ENCODE measurements at places on chromosomes 2 and 18.

GRCh38 chr2:46368401-46368800, 71.2 kb downstream of the EPAS1 start:
- DNase-seq = no peak

GRCh38 chr2:71932780-71933466, 214.7 kb downstream of the CYP26B1 start:
- no peak for DNase-seq

- DNase-seq = peak; percentile 32
Measured at GRCh38 chr2:71995067-71995665, 152.5 kb downstream of the CYP26B1 start.

GRCh38 chr2:64657411-64657810, 3.7 kb upstream of the SERTAD2 start:
- DNase-seq = no peak

- peak; percentile 18 for DNase-seq
Measured at GRCh38 chr18:70072678-70073077, 125.0 kb upstream of the CD226 start.

GRCh38 chr2:98070081-98070480, 16.9 kb upstream of the VWA3B start:
- DNase-seq = no peak

- peak; percentile 77 for DNase-seq
Measured at GRCh38 chr18:6729247-6730091, at the start of gene ARHGAP28. Gene ARHGAP28, plus strand, starts transcription at chr18:6729716. Its CDS starts 106 bp downstream, at chr18:6729822.

DNA sequence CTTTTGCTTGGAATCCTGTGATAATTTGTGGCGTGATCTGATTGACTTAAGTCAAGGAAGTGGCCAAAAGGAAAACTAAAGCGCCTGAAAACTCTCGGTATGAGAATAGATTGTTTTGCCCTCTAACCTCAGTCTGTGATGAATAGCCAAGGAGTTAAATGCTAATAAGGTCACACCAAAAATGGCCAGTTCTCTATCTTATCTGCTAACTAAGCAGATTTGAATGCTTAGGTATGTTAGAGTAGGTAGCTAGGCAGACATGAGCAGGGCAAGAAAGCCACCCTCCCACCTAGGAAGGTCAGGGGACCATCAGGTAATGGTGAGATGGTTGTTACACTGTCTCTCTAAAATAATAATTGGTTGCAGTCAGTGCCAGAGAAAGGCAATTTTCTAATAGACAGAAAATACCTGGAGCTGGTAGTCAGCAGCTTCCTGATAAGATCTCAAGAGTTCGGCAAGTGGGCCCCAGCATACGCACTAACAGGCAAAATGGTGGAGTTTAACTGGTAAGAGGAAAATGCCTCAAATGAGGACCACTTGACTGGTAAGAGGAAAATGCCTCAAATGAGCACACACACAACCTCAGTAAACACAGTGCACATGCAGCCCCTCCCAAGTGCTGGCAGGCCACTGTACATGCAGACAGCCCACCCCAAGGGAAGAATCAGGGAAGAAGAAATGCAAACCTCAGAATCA, 468.4 kb downstream of the MBD2 start:
- no peak for DNase-seq

DNA sequence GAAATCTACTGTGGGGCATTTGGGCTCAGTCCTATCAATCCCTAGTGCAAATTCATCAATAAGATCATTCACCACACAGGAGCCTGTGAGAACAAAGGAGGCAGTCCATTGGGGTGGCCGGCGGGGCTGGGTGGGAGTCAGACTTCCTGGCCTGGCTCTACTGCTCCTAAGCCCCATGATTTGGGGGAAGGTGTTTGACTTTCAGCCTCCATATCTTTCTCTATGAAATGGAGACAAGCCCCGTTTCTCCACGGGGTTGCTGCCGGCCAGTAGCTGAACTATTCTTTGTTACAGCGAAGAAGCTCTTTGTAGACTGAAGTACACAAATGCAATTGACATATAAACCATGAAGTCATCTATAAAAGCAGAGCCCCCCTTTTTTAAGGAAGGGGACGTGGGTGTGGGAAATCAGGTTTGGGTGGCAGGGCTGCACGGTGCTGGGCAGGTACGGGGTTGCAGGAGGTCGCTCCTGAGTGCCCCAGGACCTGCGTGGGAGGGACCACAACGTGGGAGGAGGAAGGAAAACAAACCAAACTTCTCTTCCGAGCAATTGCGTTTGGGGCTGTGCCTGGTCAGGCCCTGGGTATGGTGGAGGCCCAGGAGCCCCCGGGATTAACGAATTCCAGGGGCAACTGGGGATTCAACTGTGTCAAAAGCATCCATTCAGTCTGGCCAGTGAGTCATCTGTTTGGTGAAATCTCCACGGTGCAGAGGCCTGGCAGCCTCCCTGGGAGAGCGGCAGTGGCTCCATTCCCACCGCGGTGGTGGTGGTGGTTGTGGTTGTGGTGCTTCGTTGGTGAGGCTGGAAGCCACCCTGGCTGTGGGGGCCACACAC, 18.2 kb downstream of the FBLN7 start:
- no peak for DNase-seq

DNA sequence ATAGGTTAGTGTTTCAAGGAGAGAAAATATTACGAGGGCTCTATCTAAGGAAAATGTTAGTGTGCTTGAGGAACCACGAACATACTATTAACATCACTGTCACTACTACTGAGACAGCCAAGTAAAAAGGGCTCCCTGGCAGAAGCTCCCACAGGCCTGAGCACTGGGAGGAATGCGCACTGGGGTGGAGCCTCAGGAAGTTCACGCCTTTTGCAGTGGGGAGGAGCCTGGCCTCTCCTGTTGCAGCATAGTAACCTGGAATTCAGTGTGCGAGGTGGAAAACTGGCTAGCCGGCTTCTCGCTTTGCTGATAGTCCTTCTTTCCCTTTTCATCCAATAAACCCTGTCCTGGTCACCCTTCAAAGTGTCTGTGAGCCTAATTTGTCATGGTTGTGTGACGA, 250.3 kb downstream of the ERBB4 start:
- no peak for DNase-seq

DNA sequence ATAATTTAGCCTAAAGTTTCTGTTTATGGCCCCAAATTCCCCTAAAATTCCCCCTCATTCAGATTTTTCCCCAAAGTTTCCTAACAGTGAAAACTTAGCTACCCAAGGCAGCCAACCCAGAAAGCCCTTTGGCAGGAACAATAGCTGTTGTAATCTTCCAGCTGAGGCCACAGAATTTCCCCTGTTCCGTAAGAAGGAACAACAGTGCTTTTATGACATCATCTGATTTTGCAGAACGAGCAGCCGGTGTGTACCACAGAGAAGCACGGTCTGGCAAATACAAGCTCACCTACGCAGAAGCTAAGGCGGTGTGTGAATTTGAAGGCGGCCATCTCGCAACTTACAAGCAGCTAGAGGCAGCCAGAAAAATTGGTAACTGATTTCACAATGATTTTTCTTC, 6.3 kb downstream of the TNFAIP6 start:
- DNase-seq = peak; percentile 43

DNA sequence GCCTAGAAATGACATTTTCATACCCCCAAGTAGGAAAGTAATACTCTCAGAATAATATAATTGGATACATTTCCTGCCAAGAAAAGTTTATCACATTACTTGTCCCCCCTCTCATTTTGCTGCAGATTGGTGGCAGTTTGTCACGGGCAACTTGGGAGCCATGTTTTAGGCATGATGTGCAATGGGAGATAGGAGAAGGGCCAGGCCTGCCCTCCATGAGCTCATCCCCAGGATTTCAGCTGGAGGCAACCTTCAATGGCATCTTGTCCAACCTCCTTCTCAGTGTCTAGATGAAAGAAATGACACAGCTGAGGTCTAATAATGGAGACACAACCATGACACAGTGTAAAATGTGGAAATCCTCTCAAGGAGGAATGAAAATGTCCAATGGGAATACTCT, 11.4 kb upstream of the RAB31 start:
- no peak for DNase-seq

DNA sequence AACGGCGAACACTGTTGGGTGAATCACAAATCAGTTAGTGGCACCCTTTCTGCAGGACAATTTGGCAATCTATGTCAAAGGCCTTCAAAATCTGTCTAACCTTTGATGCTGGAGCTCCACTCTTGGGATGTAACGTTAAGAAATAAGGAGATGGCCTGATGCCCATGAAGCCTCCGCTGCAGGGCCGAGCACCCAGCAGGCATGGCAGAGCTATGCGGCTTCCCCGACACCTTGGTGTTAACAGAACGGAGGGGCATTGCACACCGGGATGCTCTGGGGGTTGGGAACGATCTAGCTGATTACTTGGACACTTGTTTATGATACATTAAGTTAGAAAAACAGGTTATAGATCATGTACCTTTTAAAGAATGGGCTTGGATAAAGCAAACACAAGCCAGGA, 265.3 kb downstream of the HDAC4 start:
- DNase-seq = no peak

- DNase-seq = no peak
Measured at GRCh38 chr2:216426938-216427337, 14.7 kb downstream of the SMARCAL1 start.

DNA sequence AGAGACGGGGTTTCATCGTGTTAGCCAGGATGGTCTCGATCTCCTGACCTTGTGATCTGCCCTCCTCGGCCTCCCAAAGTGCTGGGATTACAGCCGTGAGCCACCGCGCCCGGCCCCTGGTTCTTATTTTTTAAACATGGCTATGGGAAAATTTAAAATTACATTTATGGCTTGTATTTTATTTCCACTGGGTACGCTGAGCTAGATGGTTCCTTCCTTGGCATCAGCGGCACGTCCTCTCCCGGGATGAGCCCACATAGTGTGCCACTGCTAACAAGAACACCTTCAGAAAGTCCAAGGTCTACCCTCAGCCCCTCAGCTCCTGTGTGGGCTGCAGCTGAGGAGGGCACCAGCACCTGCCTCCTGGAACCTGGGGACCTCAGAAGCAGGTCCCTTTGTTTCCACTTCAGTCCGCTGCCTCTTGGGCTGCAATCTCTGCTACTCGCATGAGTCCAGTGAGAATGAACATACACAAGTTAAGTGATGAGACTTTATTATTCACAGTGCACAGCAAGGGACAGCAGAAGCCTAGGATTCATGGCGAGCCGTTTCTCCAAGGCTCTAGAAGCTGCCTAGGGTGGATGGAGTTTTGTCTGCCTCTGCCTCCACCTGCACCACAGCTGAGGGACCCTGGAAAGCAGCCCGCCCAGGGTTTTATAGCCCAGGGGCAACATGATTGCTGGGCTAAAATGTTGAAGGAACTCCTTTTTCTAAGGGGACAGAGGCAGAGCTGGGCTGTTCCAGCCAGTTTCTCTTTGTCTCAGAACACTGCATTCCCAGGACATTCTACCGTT, 107.5 kb upstream of the TEX51 start:
- no peak for DNase-seq

GRCh38 chr18:30175061-30175574, 867.4 kb downstream of the DSC3 start:
- no peak for DNase-seq

- no peak for DNase-seq
Measured at GRCh38 chr2:197927994-197928393, 123.6 kb downstream of the PLCL1 start.

DNA sequence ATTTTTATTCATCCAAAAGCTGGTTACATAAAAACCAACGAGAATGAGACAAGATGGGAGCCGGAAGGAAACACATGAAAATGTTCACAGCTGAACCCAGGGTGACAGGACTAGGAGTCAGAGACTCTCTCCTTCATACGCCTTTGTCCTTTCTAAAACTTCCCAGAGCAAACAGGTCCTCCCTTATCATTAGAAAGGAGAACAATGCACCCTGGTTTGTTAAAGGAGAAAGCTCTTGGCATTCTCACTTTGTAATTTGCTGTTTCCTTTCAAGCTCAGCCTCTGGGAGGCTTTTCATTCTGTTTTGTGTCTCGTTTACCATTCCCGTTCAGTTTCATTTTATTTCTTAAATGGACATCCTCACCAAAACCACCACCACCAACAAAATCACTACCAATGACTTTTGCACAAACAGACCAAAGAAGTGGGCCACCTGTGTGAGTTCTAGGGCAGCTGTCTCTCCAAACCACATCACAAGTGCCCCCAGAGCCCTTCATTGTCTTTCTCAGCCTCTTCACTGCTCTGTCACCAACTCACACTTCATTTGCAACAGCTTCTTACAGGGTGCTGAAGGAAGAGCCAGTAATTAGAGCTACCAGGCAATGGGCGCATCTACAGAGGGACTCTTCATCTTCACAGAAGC, 105.3 kb downstream of the HDAC4 start:
- DNase-seq = no peak

- DNase-seq = no peak
Measured at GRCh38 chr2:65475000-65475399, 42.6 kb upstream of the SPRED2 start.

- DNase-seq = no peak
Measured at GRCh38 chr2:218261423-218262236, 815 bp downstream of the GPBAR1 start.

DNA sequence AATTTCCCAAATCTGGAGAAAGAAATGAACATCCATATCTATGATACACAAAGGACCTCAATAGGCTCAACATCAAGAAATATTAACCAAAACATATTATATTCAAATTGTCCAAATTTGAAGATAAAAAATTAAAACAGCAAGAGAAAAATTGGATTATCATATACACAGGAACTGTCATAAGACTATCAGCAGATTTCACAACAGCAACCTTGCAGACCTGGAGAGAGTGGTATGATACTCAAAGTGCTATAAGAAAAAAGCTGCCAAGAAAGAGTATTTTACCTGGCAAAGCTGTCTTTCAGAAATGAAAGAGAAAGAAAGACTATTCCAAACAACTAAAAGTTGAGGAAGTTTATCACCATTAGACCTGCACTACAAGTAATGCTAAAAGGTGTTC, 711.9 kb upstream of the RAB6C start:
- DNase-seq = no peak

DNA sequence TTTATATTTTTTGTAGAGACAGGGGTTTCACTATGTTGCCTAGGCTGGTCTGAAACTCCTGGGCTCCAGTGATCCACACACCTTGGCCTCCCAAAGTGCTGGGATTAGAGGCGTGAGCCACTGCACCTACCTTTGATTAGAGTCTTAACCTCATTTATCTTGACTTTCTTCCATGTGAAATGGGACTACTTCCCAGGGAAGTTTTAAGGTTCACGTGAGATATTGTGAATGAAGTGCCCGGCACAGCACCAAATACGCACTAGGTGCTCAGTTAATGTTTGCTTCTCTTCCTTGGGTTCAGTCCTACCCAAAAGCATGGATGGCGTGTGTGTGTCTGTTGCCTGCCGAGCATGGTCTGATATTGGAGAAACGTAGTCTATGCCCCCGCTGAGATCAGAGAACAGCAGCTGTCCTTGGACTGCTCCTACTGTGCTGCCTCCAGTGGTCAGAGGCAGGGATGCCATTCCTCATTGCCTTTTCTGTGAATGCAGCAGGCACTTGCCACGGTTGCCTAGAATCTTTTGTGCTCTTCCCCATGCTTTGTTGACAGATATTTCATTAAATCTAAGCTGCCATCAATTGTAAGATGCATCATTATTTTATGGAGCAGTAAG, 12.3 kb upstream of the TFCP2L1 start:
- no peak for DNase-seq

Data from fibroblast of the conjunctiva (primary cell).